Daoy (cell line): ENCODE measurements at places on chromosomes 12 and 14.

- peak; percentile 79 for DNase-seq
Measured at GRCh38 chr14:49865431-49865859, 12.9 kb upstream of the NEMF start.

DNA sequence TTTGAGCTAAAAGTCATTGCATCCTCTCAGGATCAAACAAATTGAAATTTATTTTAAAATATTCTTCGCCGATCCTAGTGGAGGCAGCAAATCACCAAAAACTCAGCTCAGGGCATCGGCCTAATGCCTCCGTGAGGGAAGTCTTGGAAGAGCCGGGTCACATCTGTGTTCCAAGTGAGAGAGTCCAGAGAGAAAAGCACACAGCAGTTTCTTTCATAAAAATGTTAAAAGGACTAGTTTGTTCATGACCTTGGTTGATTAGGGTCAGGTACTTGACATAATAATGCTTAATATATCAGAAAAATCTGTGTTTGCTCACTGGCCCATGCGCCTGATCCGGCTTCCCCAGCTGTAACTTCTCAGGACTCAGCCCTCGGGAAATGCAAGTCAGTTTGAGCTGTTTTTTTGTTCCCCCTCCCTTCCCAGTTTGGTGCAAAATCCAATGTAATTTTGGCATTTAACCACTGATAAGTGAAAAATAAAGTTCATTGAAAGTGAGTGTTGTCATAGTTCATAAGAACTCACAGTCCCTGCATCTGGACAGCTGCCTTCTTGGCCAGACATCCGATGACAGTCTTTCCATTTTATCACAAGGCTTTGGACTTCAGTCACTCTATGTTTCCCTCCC is 161.7 kb downstream of the CAND1 start:
- no peak for DNase-seq

DNA sequence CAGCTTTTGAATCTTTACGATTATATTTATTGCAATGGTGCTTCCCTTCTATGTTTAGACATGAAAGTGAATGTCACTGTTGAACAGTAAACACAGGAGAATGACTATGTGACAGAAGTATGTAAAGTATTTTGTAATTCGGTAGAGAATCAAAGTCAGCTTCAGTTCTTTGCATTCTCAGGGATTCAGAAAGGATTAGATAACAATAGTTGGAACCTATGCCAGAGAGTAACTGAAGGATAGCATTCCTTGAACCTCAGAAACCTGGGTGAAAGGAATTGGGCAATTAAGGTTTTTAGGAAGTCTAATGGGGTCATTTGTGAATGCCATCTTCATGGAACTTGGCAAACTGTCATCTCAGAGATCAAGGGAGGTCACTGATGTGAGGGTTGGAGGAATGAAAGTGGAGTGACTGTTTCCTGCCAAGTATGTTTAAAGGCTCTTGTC is 305.3 kb upstream of the DDHD1 start:
- DNase-seq, result peak; percentile 52

DNA sequence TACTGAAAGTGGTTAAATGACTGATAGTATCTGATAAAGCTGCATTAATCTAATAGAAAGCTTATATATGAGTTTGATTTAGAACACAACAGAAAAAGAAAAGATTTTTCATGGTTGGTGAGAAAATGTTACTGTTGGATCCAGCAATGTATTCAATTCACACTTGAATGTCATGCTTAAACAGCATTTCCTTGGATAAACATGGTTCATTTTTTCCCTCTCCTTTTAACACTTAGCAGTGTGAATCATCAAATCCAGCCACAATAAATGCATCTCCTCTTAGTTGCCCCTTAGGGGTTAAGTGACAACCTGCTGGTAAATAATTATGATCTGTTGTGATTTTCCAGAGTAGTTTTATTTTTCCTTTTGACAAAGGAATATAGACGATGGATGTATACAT is 74.9 kb upstream of the GRIP1 start:
- DNase-seq, result no peak

- no peak for DNase-seq
Measured at GRCh38 chr12:13197032-13197431, 506 bp downstream of the EMP1 start.

DNA sequence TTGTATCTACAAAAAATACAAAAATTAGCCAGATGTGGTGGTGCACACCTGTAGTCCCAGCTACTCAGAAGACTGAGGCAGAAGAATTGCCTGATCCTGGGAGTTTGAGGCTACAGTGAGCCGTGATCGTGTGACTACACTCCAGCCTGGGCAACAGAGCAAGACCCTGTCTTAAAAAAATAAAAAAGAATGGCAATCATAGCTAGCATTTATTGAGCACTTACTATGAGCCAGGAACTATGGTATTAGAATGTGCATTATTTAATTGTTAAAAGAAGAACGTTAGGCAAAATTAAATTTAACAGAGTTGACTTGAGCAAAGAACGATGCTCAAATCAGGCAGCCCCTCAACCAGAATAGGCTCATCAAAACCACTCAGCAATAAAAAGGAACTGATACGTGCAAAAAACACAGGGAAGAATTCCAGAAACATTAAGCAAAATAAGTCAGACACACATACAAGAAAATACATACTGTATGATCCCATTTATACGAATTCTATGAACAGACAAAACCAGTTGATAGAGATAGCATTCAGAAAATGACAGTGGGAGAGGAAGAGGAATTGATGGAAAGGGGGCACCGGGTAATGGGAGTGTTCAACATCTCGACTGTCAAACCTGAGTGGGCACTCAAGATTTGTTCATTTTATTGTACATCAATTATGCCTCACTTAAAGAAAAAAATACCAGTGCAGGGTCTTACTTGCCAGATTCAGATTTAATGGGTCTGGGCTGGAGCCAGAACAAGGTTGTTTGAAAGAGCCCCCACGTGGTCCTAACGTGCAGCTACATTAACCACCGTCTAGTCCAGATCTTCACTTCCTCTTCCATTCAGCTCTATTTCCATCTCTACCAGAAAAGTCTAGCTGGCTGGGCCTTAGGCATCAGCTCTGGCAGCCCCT is 8.0 kb downstream of the SCNN1A start:
- peak; percentile 45 for DNase-seq

DNA sequence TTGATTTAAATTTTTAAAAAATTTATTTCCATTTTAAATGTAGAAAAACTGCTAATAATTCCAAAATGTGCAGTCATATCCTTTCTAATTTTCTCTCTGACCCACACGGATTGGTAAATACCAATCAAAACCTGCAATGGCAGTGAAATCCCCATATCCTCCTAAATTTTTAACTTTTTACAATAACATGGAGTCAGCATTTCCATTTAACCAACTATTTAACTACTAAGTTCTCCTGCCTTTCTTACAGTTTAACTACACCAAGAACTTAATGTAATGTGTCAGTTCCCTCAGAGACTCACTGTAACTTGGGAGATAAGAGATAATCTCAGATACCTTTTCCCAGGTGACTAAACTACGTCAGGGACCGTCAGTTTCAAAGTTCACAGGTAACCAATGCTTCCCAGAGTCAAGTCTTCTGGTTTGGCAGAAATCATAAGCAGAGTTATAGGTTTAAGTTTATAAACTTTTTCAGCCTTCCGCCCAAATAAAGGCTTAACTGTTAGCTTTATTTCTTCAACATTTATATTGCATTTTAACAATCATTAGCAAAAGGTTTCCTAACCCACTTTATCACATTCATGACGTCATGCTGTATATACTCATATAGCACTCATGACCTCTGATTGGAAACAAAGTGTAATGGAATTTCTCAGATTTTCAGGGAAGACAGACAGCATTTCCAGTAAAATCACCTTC is 7.6 kb downstream of the KRAS start:
- no peak for DNase-seq

- no peak for DNase-seq
Measured at GRCh38 chr14:62557416-62557815, 487.8 kb downstream of the KCNH5 start.

- no peak for DNase-seq
Measured at GRCh38 chr14:69325086-69325485, 65.1 kb downstream of the GALNT16 start.

DNA sequence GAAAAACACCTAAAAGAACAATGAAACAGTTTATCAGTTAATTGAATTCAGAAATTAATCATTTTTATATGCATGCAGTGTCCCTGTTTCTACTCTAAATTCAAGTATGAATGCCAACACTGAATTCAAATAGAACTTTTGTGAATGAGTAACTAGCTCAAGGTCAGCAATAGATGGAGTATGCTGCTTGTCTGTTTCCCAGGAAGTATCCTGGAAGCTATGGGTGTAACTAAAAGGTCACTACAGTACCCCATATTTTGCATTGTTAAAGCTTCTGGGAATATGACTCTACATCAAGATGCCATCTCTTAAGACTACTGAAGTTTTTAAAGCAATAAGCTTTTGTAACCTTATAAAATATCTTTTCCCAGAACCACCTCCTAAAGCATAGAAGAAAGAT is 681.4 kb upstream of the FBXO33 start:
- DNase-seq, result no peak

- no peak for DNase-seq
Measured at GRCh38 chr12:53780323-53780722, 28.5 kb upstream of the CISTR start.

DNA sequence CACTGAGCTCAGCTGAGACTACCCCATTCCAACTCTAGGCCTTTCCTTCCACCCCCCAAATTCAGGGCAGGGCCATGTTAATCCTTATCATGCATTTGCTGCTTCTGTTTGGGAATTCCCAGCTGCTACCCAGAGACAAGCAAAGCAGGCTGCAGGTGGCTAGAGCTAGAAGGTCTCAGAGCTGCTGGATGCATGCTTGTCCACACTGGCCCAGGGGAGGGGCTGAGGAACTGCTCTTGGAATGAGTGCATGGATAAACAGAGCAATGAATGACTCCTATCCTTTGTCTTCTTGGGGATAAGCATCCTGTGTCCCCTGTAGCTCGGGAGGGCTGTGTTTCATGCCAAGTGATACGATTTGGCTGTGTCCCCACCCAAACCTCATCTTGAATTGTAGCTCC is 136.8 kb upstream of the NOS1 start:
- no peak for DNase-seq

- no peak for DNase-seq
Measured at GRCh38 chr12:130130346-130130745, 31.9 kb upstream of the FZD10 start.

- peak; percentile 82 for DNase-seq
Measured at GRCh38 chr14:102249041-102249440, 55.9 kb downstream of the MOK start.

DNA sequence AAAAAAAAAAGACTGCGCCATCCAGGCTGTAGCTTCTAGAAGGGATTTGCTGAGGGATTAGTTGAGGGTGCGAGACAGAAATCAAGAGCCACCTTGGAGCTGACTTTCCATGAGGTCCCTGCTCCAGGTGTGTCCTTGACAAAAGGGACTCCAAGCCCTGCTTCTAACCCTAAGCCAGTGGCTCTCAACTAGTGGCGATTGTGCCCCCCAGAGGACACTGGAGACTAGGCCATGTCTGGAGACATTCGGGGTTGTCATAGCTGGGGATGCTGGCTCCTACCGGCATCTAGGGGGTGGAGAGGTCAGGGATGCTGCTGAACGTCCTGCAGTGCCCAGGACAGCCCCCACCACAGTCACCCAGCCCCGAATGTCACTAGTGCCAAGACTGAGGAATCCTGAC is 40.6 kb downstream of the SPRING1 start:
- peak; percentile 45 for DNase-seq

GRCh38 chr14:104998801-104999200 is 13.2 kb downstream of the CLBA1 start:
- DNase-seq, result no peak

- DNase-seq, result peak; percentile 64
Measured at GRCh38 chr14:49586673-49587460, 687 bp upstream of the RPS29 start.

GRCh38 chr12:112102127-112102526 is 6.5 kb downstream of the NAA25 start:
- no peak for DNase-seq

- DNase-seq, result no peak
Measured at GRCh38 chr14:71384007-71384845, 477.0 kb downstream of the PCNX1 start.

DNA sequence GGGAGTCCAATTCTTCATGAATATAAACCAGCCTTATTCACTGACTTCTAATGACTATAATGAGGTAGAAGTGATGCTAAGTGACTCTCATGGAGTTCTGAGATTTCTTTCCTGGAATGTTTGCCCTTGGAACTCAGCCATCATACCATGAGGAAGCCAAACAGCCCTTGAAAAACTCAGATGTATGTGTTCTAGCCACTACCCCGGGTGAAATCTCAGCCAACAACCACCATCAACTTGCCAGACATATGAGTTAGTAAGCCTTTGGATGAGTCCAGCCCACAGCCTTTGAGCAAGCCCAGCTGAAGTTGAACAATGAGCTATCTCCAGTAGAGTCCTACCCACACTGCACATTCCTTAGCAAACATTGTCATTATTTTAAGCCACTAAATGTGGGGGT is 149.5 kb downstream of the SLC6A15 start:
- DNase-seq, result peak; percentile 4

DNA sequence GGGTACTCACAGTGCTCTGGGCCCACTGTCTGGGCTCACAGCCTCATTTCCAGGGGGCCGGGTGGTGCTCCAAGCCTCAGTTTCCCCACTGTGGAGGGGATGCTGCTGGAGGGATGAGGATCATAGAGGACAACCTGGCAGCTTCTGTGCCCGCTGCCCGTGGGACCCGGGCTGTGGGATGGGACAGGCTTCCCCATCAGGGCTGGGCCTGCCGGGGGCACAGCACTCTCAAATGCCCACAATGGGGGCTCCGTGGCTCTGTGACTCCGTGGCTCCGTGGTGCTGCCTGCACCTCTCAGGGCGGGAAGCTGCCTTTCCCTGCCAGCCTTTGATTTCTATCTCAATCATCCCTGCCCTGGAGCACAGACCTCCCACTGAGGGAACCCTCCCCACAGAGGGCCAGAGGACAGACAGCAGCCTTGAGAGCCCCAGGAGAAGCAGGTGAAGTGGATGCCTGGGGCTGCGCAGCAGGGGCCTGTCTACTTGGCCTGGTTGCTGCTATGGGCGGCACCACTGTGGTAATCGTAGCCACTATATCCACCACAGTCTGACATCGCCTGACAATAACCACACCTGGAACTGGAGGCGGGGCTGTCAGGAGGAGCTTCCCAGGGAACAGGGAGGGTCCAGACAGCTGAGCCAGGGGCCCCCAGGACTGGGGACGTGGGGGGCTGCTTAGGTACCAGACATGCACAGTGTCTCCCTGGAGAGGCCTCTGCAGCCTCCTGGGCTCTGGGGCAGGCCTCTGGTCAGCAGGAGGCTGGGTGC is 375.9 kb downstream of the TMEM121 start:
- DNase-seq, result no peak

DNA sequence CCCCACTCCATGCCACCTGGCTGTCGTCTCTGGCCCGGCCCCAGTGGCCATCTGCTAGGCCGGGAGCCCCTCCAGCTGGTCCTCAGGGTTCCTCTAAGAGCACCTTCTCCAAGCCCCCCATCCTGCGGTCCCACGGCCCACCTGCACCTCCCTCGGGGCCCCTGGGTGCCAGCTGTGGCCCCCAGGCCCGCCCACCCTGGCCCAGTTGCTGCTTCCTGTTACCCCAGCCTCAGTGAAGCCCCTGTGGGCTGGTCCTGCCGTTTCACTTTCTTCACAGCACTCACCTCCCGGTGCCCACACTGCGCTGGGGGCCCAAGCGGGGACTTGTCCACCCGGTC is 27.6 kb upstream of the NUDT14 start:
- no peak for DNase-seq
